Right lobe of liver (tissue), 6 donors: ENCODE measurements at places on chromosomes 5 and 9.
A peak's percentile ranks its signal among the peaks of the same experiment; 100 is the strongest.

DNA sequence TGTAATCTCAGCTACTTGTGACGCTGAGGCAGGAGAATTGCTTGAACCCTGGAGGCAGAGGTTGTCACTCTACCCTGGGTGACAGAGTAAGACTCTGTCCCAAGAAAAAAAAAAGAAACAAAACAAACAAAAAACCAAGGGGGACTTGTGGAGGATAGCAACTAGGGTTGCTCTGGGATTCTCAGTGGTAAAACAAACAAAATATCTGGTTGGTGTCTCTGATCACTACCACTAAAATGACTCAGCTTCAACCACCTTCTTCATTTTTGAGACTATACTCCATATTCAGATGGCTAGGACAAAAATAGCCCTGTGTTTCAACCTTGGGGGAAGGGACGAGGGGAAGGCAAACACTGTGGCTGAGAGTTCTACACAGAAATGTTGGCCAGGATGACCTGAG, 110.3 kb downstream of the ARRDC3 start:
- DNase-seq, result no peak

- DNase-seq, result no peak
Measured at GRCh38 chr9:97365634-97366033, 46.3 kb upstream of the TDRD7 start.

- DNase-seq, result peak; percentile 74
Measured at GRCh38 chr5:176647843-176648473, 674 bp downstream of the TSPAN17 start.

- no peak for DNase-seq
Measured at GRCh38 chr5:32574540-32575175, 10.7 kb upstream of the SUB1 start.

DNA sequence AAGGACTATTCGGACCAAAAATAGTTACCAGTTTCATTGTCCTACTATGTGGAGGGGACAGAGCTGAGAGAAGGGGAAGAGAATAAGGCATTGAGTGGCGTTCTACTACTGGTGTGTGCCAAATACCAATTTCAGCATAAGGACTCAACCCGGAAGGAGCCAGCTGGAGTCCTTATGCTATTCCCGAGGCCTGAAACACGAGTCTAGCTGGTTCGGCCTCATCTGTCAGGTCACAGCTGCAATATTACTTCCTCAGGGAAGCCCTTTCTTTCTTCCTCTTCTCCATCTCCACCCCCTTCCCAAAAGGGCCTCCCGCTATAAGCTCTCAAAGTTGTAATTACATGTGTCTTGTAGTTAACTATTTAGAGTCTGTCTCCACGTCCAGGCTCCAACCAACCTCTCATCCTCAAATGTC, 20.5 kb upstream of the FER start:
- DNase-seq, result no peak

- DNase-seq, result peak; percentile 76
Measured at GRCh38 chr9:503881-504852, 289.5 kb downstream of the DOCK8 start.

DNA sequence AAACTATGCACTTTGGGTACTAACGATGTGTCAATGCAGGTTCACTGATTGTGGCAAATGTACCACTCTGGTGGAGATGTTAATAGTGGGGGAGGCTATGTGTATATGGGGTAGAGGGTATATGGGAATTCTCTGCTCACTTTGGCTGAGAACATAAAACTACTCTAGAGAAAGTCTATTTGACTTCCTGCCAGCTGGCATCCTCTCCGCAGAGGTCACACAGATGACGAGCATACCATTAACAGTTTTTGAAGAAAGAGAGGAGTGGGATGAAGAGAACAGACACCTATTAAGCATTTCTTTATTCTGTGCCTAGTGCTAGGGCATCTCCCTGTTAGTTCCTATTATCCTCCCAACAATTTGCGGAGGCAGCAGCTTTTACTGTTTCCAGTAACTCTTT, 58.4 kb upstream of the TRIM32 start:
- DNase-seq, result no peak

DNA sequence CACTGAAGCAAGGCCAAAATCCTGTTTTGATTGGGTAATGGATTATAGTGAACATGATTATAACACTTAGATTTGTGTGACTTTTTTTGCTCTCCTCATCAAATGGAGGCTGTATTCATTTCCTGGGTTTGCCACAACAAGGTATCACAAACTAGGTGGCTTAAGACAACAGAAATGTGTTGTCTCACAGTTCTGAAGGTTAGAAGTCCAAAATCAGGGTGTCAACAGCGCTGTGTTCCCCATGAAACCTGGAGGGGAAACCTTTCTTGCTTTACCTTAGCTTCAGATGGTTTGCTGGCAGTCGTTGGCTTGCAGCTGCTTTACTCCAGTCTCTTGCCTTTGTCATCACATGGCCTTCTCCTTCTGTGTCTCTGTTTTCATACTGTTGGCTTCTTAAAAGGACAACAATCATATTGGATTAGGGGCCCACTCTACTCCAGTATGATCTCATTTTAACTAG, 32.4 kb downstream of the CDC42SE2 start:
- no peak for DNase-seq

DNA sequence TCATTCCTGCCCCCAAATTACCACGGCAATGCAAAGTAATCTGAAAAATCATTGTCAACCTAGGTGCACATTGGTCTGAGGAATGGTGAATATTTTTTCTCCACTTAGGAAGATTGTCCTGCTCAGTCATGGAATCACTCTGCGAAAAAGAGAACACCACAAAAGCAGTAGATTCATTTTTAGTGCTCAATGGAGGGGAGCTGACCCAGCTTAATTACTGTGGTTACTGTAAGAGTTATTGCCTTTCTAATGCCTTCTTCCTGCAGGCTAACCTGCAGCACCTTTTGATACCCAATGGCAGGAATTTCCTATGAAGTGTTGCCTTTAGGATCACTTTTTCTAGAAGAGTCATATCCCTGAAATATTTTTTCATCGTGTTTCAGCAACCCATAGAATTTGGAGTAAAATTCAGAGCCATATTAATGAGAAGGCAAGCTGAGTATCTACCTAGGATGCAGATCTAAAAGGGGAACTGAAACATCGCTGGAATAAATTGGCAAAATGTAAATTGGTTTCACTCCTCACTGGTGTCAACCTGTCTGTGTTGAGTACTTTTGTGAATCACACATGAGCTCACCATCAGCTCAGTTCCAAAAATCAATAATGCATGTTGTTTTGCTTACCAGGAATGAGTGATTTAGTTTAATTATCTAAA, 464.5 kb downstream of the CSNK1G3 start:
- no peak for DNase-seq

- no peak for DNase-seq
Measured at GRCh38 chr5:120605325-120606079, 141.4 kb downstream of the PRR16 start.

- DNase-seq, result no peak
Measured at GRCh38 chr5:37598733-37599132, 219.6 kb downstream of the WDR70 start.

- no peak for DNase-seq
Measured at GRCh38 chr9:124697326-124698200, 73.5 kb downstream of the NR6A1 start.

GRCh38 chr9:122151267-122151828, 8.2 kb downstream of the NDUFA8 start:
- DNase-seq, result no peak

DNA sequence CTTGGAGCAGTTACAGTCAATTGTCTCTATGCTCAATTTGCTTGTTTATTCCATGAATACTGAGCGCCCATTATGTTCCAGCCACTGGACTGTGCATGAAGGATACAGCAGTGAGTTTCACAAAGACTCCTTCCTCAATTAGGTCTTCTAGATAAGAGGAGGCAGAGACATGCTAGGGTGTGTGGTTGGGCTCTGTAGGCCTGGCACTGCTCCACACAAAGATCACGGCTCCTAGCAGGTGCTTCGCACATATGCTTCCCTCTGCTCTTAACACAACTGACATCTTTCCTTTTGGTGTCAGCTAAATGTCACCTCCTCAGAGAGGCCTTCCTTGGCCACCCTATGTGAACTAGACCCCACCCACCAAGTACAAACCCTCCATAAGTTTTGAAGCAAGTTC, 10.9 kb downstream of the IL12B start:
- no peak for DNase-seq

GRCh38 chr5:164540174-164540573, 1034.8 kb downstream of the MAT2B start:
- DNase-seq, result no peak

DNA sequence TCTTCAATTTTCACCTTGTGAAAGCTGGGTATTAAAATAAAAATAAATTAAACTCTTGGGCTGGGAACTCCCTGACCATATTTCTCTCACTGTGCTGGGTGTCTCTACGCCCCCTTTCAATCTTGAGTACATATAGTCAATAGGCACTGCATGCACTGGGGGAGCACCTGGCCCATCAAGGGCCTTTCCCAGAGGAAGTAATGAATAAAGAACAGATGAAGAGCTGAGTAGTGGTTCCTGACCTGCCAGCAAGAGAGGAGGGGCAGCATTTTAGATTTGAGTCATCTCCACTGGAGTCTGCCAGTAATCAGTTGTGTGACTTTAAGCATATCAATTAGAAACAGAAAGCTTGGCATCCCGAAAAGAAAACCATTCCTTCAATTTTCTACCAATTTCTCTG, 6.2 kb downstream of the MAPKAP1 start:
- no peak for DNase-seq

DNA sequence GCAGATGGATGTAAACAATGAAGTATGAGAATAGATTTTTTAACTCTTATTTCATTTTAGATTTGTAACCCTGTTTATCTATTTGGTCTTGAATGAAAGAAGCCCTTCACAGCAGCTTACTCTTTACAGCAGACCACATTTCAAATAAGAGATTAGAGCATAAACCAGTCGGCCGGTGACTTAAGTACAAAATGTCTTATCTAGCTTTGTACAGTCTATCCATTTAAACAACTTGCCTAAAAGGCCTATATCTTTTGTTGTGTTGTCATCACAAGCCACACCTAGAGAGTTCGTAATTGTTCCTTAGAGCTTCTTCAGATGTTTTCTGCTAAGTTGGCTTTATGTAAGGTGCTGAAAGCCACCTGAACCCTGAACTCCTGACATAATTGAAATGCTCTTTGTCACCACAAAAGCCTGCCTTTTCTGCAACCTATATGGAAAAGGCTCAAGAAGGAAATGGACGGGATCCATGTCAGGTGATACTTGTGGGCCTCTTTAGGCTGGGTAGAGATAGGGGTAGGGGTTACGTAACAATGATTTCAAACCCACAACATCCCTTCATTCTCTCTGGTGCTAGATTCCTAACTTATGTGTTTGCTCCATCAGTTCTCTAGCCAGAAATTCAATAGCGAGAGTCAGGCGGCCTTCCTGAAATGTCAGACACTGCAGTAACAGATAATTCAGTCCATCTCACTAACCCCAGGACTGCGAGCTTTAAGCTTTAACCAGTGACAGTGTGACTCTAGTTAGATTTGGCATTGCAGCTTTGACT, 162.5 kb downstream of the CD180 start:
- DNase-seq, result no peak

- DNase-seq, result no peak
Measured at GRCh38 chr9:92747459-92748232, 17.0 kb downstream of the BICD2 start.

DNA sequence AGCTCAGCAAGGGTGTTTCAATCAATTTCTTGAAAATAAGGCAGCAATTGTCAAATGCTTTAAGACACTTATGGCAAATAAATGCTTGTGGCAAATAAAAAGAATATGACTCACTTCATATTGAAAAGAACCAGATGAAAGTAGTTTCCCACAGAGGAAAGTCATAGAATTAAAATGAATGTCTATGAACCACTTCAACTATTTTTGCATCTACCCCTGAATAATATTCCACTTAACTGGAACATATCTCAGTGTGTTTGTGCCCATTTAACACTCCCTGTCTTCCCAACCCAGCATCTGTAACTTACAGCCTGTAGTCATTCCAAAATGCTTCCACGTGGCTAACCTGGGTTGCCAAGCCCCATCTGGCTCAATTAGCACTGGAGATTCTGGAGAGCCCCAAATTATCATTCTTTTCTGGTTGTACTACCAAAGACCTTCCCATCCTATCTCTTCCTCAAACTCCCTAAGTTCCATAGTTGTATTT, 84.7 kb downstream of the FEM1C start:
- no peak for DNase-seq

DNA sequence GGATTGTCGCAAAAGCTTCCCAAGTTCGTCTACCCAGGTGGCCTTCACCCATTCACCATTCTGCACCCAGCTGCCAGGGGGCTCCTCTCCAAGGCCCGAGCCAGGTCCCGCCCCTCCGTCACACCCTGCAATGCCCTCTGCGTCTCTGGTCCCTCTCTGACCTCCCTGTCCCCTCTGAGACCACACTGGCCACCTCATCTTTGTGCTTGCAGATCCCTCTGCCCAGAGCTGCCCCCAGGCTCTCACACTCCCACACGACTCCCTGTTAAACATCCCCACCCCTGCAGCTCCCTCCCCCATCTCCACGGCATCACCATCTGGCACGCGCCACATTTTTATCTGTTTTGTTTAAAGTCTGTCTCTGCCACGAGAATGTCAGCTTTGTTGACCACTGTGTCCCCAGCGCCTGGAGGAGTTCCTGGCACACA, 243.6 kb downstream of the PBX3 start:
- peak; percentile 7 for DNase-seq

DNA sequence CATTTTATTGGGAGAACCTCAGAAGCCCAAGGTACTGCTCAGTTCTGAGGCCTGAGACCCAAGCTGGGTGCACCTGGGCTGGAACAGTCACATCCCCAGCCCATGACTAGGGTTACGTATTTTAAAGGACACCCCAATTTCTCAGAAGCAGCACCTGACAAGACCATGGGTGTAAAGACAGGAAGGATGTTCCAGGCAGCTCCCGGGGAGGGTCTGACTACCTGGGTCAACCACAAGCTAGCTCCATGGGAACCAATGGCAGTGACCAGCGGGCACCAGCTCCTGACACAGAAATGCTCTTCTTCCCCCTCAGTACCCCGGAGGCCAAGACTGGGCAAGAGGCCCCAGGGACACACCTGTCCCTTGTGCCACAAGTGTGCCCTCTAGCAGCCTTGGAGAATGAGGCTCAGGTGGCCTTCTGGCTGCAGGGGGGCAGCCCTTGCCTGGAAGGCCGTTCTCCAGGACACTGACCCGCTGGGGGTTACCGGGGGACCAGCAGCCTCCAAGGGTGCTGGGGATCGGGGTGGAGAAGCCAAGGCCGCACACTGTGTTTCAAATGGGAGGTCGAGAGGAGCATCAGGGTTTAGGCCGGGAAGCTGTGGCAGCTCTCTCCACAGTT, 52.6 kb downstream of the IPPK start:
- peak; percentile 40 for DNase-seq
